GF-D8 (cell line): ENCODE measurements at places on chromosomes 12 and 14.

- no peak for DNase-seq
Observed at GRCh38 chr14:79665556-79665955, 545.7 kb downstream of the DIO2 start.

- no peak for DNase-seq
Observed at GRCh38 chr12:107437954-107438353, 247.6 kb upstream of the PWP1 start.

DNA sequence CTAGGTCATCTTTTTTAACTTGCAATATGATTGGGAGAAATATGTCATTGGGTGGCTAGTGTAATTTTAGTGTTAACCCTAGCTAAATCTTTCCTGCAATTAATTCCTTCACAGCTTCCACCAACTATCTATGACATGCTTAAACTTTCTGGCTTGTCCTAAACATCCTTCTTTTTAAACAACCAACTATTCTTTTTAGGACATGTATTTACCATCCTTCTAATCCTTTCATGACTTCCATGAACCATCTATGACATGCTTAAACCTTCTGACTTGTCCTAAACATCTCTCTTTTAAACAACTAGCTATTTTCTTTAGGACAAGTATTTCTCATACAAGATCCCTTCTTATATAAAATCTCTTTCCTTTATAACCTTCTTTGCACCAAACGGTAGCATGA lies 179.6 kb upstream of the PDZRN4 start:
- no peak for DNase-seq

- no peak for DNase-seq
Observed at GRCh38 chr14:74763803-74764531, 851 bp downstream of the YLPM1 start.

- no peak for DNase-seq
Observed at GRCh38 chr14:96083667-96084320, 44.6 kb downstream of the C14orf132 start.

DNA sequence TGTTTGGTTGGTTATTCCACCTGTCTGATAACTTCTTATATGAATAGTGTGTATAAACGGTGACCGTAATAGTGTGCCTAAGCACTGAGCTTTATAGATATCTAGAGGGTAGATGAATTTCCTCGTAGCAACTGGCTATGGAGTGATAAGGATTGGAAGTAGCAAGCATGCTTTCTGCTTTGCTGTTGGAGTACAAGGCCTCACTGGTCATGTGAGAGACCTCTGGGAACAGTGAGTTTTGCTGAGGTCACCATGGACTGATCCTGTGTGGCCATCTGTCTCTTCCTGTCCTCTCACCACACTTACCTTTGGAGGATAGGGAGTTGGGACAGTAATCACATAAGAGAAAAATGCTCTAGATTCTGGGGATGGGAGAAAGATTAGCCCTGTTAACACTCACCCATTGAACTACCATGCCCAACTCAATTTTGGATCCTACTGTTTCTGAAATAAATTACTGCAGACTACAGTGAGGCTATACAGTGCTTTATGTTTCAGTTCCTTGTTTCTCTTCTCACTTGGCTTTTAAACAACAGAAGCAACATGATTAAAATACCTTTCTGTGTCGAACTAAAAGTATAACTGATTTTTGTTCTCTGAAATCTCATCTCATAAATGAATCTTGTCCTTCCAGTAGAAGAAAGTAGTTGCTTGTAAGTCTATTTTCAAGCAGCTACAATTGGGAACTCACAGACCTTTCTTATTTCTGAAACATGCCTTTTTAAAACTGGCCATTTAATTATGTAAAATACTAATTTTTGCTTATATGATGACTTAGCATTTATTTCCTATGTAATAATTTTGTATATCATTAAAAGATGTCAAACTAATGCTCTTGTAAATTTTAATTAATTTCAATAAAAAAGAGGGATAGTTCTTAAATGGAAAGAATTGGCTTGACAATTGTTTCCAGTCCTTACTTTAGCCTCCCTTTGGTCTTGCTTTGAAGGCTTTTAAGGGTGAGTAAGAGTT lies 8.3 kb downstream of the TMX1 start:
- no peak for DNase-seq

DNA sequence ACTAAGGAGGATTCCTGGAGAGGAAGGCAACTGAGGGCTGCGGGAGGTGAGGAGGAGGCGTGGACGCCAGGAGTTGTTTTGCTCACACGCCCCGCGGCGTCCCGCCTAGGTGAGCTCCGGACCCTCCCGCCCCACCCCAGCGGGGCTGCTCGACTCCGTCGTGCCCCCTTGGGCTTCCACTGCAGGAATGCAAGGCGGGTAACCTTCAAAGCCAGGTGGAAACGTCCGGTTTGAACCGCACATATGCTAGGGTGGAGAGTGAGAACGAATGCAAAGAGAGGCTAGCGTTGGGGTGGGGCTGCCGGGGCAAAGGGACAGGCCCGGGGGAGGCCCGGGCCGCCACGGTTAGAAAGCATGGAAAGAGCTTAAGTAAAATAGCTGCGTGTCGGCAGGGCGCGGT lies 5.4 kb upstream of the DPPA3 start:
- DNase-seq, result no peak

- DNase-seq, result no peak
Observed at GRCh38 chr14:60051721-60052221, 40.0 kb upstream of the PCNX4 start.

GRCh38 chr12:102483466-102483865 lies 3.1 kb upstream of the IGF1 start:
- DNase-seq, result no peak

GRCh38 chr14:89849931-89850330 lies 104.6 kb downstream of the EFCAB11 start:
- no peak for DNase-seq

DNA sequence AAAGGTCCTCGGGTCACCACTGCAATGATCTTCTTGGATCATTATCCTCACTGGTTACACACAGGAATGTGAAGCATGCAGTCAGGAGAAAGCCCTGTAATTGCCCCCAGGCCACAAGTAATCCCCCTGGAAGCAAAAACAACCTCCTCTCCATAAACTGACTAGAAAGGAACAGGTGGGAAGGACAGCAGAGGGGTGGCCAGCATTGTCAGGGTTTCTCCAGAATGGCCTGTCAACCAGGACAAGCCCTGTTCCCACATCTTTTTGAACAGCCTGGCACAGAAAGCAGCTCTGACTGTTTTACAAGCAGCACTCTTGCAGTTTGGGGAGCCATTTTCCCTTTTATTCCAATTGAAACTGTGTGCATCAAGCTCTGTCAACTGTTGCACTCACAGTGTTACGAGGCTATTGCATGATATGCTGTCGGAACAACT lies 36.1 kb downstream of the TMCC3 start:
- DNase-seq, result no peak

DNA sequence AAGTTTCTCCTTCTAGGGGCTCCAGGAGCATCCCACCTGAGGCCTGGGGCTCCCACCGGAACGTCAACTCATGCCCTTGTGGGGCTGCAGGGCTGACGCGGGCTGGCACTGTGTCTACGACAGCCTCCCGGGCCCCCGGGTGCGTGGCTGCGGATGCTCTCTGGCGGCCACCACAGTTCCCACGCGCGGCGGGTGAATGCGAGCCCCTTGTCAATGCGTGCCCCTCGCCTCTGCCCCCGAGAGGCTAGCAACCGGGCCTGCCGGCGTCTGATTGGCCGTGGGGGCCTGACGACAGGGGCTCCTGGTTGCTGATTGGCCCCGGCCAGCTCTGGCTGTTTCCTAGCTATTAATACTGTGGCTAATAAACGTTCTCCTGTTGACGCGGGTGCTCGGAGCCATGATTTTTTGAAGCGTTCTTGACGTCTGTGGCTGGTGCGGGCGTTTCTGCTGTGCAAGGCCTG lies 1.8 kb upstream of the MEG3 start:
- DNase-seq, result no peak
